ENCODE measurements at places on chromosomes 16 and 17.

- no peak for DNase-seq
Measured at GRCh38 chr17:51540151-51540550, 279.8 kb downstream of the UTP18 start.

DNA sequence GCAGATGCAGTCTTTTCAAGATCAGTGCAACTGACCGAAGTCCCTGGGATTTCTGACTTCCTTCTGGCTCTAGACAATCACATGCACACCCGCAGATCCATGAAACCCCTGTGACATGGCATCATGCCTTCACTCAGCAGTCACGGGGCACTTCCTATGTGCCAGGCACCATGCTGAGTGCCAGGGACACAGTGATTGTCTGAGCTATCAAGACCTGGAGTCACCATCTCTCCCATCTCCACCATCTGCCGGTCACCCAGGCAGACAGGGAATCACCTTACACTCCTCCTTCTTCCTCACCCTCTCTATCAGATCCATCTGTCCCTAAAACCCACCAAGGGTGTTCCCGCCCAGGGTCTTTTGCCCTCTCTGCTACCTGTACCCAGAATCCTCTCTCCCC lies 5.3 kb downstream of the BEAN1 start:
- no peak for DNase-seq

DNA sequence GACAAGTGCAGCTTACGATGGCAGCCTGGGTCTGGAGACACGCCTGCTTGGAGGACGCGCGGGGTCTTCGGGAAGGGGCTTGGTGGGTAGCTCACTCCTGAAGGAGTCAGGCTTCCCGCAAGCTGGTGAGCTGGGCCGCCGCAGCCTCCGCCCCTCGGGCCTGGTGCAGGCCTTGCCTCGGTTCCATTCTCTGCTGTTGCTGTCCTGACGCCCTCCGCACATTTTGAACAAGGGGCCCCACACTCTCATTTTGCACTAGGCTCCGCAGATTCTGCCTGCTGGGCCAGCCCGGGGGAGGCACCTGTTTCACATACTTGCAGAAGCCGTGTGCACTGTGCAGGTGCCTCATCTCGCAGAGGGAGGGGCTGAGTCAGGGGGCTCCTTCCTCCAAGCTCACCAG lies 31.9 kb upstream of the CBX4 start:
- DNase-seq: no peak

GRCh38 chr17:55436224-55437158 lies 14.9 kb upstream of the MMD start:
- DNase-seq: no peak

GRCh38 chr16:87245511-87245910 lies 71.7 kb downstream of the C16orf95 start:
- no peak for DNase-seq

- DNase-seq: no peak
Measured at GRCh38 chr16:2777903-2778629, 986 bp upstream of the ELOB start.

DNA sequence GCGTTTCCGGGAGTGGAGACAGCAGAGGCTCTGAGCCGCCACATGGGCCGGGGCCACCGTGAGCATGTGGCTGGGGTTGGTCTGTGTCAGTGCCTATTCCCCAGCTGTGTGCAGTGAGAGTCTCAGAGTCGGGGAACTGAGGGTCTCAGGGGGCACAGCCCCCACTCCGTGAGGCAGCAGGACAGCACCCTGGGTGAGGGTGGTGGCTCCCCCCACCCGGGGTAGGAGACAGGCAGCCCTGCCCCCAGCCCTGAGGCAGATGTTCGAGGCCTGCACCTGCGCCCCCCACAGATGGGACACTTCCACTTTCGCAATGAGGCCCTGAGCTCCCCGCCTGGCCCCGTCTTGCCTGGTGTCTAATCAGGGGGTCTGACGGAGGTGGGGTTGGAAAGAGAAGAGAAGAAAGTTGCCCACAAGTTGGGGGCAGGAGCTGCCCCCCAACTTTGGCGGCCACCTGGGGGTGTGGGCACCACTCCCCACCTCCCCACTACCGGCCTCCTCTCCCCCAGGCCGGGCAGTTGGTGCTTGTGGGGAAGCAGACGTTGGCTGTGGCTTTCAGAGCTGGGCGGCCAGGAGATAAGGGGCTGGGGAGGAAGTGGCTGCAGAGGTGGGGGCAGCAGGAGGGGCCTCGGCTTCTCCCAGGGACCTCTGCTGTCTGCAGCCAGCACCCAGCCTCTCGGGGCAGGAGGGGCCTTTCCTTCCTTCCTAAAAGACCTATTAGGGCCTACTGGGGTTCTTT lies 1.8 kb upstream of the CBFA2T3 start:
- no peak for DNase-seq

DNA sequence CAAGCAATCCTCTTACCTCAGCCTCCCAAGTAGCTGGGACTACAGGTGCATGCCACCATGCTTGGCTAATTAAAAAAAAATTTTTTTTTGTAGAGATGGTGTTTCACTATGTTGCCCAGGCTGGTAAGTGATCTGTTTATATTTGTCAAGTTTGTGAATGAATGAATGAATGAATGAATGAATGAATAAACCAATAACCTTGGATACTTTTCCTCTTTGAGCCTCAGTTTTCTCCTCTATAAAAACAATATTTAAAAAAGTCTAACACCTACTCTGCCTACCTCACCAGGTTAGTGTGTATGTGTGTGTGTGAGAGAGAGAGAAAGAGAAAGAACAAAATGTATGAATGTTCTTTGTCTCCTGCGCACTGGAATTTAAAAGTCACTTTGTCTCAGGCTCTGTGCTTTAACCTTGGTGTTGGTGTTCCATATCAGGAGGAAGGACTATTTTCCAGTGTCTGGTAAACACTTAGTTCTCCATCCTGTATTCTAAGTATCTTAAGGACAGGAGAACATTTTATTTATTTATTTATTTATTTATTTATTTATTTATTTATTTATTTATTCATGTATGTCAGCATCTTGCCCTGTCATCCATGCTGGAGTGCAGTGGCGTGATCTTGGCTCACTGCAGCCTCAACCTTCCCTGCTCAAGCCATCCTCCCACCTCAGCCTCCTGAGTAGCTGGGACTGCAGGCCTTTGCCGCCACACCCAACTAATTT lies 27.1 kb downstream of the CHD9 start:
- no peak for DNase-seq

DNA sequence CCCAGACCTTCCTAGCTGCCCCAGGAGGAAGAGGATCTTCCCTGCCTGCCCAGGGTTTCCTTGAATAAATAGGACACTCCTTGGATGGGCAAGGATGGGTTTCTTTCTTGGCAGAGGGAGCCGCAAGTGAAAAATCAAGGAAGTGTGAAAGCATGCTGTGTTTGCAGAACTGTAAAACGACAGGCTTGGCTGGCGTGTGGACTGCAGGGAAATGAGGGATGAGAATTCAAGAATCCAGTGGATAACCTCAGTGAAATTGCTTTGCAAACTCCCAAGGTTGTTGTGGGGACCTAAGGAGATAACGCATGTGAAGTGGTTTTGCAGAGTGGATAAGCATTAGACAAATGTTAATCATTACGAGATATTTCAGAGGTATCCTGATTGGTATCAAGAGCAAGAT lies 20.4 kb downstream of the GPR139 start:
- no peak for DNase-seq

DNA sequence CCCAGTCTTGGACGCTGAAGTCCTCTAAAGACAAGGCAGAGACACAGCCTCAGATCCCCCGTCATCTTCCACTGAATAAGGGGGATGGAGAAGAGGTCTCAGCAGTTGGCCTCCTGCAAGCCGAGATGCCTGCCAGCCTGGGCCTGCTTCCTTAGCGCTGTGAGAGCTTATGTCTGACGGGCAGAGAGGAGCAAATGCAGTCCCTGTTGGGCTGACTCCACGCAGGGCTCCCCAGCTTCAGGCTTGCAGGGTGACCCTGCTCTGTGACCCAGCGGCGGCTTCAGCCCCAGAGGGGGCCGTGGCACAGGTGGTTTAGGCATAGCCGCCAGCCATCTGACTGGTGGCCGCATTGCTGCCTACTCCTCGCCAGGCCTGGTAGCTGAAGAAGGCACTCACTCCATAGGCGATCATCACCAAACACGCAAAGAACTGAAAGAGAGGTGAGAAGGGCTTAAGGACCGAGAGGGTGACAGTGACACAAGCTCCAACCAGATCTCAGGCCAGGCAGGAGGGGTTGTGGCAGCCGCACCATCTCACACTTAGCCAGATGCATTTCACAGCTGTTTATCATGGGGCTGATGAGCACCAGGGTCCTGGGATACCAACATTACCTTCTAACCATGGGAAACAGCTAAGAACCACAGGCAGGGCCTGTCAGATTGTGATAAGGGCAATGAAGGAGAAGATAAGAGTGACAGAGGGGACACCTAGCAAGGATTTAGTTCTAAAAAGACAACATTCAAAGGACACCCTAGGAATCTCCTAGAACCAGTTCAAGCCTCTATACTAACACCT lies 11.7 kb downstream of the ARL2BP start:
- DNase-seq: no peak

GRCh38 chr17:57809879-57810278 lies 40.0 kb downstream of the MRPS23 start:
- no peak for DNase-seq

DNA sequence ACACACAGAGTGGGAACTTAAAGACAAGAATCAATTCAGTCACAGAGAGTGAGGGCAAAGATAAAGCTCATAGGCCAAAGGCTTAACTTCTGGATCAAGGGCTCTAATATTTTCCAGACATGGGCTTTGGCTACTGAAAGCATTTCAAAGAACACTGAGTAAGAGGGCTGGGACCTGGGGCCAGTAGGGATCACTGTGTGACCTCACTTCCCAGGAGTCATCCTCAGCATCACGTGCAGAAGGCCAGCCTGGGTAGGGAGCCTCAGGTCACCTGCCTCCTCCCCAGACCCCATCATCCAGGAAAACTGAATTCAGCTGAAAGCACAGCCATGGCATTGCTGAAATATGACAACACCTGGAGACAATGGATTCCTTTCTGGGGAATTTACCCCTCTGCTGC lies 163.5 kb downstream of the RAB11FIP4 start:
- DNase-seq: no peak

GRCh38 chr17:43601280-43602039 lies 55.3 kb upstream of the ETV4 start:
- no peak for DNase-seq

GRCh38 chr17:36142235-36142634 lies 34.2 kb downstream of the TBC1D3B start:
- DNase-seq: no peak

GRCh38 chr17:35743626-35744328 lies 9.3 kb downstream of the GAS2L2 start:
- peak; percentile 53 for DNase-seq

DNA sequence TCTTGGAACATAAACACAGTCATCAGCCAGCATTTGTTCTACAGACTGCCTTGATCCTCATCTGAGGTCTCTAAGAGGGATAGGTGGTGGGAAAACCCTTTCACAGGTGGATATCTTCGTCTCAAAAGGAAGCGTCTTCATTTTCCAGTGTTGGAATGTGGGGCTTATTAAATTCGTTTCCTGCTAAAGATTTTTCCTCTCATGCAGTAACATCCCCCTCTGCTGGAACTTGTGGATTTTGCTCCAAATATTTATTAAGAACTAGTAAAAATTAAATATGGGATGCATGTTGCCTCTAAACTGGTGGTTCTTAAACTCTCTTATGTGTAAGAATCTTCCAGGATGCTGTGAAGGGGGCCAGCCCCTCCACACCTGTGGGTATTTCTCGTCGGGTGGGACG lies 20.1 kb upstream of the MLYCD start:
- no peak for DNase-seq

All from GM19239 (cell line).